ENCODE measurements at places on chromosomes 5 and 9.

DNA sequence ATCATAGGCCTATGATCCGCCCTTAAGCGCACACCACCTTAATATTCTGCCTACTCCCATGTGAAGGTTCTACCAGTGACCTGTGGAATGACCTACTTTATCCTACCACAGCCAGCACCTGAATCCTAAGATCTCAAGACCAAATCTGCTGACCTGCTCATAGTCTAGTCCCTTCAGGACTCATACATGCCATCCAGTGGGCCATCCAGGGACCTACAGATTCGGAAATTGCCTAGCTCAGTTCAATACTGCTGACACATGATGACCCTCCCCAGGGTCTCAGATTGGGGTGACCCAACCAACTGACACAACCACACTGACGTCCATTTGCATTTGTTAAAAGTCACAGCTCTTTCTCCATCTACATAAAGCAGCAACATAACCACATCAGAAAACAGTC, 443.8 kb upstream of the ST8SIA4 start:
- DNase-seq, result no peak

DNA sequence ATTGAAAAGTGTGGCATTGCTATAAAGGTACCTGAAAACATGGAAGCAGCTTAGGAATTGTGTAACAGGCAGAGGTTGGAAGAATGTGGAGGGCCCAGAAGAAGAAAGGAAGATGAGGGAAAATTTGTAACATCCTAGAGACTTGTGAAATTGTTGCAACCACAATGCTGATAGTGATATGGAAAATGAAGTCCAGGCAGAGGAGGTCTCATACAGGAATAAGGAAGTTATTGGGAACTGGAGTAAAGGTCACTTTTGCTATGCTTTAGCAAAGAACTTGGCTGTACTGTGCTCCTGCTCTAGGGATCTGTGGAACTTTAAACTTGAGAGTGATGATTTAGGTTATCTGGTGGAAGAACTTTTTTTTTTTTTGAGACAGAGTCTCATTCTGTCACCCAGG, 43.5 kb downstream of the PTPDC1 start:
- DNase-seq, result no peak

GRCh38 chr9:89375191-89375760, 57.0 kb downstream of the SECISBP2 start:
- no peak for DNase-seq

- DNase-seq, result no peak
These were observed 393.5 kb downstream of the BRINP1 start for GRCh38 chr9:118975736-118976135.

DNA sequence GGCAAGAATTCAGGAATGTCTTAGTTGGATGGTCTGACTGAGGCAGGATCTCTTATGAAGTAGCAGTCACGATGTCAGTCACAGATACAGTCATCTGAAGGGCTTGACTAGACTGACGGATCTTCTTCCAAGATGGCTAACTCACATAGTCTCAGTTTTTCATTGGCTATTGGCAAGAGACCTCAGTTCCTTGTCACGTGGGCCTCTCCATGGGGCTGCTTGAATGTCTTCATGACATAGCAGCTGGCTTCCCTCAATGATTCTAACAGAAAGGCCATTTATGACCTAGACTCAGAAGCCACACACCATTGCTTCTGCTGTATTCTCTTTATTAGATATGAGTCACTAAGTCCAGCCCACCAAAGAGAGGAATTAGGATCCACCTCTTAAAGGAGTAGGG, 4.7 kb downstream of the APC start:
- DNase-seq, result peak; percentile 89

GRCh38 chr9:26346942-26347477, 545.6 kb downstream of the CAAP1 start:
- DNase-seq, result no peak

- peak; percentile 33 for DNase-seq
These were observed 19.9 kb upstream of the HMHB1 start for GRCh38 chr5:143791848-143792731.

- DNase-seq, result no peak
These were observed 75.1 kb upstream of the AGXT2 start for GRCh38 chr5:35122819-35123218.

DNA sequence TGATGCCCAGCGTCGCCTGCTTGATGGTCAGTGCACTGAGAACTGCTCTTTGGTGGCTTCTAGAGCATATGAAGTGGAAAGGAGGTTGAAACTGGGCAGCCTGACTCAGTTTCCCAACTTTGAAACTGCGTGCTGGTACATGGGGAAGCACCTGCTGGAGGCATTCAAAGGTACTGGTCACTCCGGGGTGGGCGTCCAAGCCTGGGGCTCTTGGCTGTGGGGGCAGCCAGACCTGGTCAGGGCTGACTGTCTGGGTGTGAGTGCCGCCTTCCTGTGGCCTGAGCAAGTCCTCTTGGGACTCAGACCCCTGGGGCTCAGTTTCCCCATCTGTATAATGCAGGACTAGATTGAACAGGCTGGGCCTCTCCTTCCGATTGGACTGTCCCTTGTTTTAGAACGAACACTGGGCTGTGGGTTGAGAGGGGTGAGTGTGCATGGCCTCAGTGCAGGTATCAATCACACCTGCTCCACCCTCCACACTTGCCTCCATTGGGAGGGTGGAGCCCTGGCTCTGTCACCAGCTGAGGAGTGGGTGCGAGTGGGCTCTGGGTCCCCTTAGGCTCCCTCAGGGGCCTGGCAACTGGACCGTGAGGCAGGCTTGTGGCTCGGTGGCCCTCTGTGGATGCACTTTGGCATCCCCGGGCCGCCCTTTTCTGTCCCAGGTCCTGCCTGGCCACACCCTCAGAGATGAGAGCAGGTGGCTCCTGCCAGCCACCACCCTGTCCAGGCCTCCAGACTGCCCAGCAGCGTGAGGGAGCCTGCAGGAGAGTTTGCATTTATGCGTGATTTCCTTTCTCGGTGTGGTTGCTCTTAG, 80.2 kb downstream of the PHF2 start:
- no peak for DNase-seq

DNA sequence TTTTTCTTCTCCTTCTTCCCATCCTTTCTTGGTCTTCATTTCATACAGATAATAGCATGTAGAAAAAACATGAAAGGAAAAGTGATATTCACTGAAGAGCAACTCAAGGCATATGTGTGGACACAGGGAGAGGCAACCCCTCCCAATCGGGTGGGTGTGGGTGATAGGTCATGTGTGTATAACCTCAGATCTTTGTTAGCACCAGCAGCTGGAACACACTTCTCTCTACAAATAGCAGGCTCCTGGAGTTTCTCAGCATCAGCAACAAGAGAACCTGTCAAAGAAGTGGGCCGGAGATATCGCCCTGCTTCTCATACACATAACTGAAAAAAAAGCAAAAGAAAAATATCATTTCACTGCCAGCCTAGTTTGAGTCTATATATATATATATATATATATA, 426.4 kb downstream of the DTWD2 start:
- DNase-seq, result no peak

DNA sequence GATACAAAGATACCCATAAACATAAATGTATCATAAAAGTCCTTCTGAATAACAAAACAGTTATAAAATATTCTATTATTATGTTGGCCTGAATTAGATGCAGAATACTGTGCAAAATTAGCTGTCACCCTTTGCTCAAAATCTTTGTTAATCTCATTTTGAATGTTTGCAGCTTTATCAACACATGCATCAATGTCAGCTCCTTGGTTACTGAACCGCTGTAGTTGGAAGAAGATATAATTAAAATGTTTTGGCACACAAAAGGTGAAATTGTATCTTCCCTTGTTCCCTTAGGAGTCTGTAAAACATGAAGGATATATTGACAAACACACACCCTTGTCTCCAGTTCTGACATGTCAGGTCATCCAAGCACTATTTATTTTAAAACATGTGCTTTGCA, 146.3 kb upstream of the POU5F2 start:
- DNase-seq, result no peak

GRCh38 chr5:179310439-179311090, 34.7 kb downstream of the ADAMTS2 start:
- no peak for DNase-seq

GRCh38 chr9:122065923-122066629, 27.0 kb downstream of the TTLL11 start:
- no peak for DNase-seq

DNA sequence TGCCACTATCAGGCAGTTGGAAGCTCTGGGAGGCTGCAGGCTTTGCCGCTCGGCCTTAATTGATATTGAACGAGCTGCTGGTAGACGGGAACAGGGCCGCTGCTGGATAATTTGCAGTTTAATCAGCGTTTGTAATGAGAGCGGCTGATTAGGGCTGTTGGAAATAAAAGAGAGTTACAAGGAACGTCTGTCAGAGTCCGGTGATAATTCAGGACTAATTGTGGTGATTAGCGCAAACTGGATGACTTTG, 68.2 kb upstream of the TBCA start:
- DNase-seq, result no peak

GRCh38 chr5:40842351-40842750, 1.2 kb downstream of the CARD6 start:
- no peak for DNase-seq

GRCh38 chr9:23541976-23542375, 284.1 kb downstream of the ELAVL2 start:
- DNase-seq, result no peak

DNA sequence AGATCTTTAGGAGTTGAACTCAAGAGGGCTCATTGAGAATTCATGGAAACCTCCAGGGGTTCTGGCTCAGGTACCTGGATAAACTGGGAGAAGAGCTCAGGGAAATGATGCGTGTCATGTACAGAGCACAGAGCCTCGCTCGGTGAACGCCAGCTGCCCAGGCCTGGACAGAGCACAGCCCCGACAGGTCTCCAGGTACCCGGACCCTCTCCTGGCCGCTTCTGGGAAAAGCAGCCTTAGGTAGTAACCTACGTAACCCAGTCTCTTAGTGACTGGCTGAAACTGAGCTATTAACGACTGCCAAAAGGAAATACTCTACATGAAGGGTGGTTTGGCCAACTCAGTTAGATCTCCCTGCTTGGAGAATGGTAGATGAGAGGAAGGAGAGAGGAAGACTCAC, 157.4 kb downstream of the TTLL11 start:
- DNase-seq, result no peak

DNA sequence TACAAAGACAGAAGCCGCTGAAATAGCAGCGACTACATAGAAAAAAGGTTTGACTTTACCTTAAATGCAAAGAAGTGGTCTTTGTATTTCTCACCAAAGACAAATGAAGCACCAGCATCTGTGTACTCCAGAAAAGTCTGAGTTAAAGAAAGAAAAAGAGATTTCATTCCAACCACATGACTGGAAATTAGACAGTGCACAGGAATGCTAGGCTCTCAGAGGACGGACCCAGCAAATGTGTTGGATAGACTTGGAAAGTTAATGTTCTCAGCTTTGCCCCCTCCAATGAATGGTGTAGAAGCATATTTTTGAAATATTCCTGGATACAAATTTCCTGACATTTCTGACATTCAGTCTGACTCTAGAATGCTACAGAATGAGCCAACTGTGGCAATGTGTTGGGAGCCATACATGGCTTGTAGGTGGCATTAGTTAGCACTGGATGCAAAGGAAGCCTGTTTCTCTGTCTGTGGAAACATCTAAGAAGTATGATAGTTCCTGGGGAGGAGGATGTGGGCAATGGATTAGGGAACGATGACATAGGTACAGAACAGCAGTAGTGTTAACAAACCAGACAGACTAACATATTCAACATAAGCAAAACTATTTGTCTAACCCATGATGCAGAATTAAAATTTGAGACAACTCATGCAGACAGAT, 43.3 kb downstream of the SLC28A3 start:
- DNase-seq, result no peak

- DNase-seq, result no peak
These were observed 125.3 kb upstream of the ABCA1 start for GRCh38 chr9:105053209-105053652.

DNA sequence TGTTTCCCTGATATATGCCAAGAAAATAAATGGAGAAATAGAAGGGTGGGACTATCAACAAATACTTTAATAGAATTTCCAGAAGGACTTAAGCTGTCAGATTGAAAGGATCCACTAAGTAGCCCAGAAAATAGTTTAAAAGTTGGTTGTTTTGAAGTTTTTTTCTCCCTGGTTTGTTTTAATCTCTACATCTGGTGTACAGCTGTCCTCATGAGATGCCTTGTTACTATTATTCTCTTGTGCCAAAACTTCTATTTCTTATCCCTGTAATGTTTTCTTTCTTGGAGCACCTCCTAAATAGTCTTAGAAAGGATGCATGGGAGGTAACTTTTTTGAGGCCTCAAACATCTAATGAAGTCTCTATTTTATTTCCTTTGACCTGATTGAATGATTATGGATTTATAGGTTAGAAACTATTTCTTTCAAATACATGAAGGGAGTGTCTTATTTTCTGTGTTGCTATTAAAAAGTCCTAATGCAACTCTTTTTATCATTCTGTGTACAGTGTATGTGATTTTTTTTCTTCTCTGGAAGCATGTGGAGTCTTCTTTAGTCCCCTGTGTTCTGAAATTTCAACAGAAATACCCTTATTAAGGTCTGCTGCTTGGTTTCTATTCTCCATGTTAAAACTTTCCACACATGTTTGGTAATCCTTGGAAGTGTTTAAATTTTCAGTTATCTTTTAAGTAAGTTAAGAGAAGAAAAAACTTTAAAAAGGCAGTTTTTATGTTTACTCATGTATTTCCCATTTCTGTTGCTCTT, 140.0 kb upstream of the CDKN2B start:
- no peak for DNase-seq

- no peak for DNase-seq
These were observed 35.0 kb upstream of the UNC5A start for GRCh38 chr5:176775409-176775808.

DNA sequence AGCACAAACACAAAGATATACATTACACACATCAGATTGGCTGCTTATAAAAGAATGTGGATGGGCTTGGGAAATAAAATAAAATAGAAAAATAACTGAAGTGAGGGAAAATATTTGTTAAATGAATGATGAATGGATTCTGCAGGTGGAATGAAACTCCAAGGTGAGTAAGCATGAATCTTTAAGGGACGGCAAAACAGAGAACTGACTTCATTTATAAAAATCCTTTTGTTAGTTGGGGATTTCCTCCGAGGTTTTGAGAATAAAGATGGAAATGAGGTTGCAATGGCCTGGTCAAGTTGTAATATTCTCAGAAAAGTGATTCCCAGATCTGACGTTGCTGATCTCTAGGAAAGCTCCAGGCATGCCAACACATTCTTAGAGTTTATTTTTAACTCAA, 20.9 kb upstream of the SEMA6A start:
- no peak for DNase-seq

- no peak for DNase-seq
These were observed 141.0 kb downstream of the MEF2C start for GRCh38 chr5:88741964-88742363.

DNA sequence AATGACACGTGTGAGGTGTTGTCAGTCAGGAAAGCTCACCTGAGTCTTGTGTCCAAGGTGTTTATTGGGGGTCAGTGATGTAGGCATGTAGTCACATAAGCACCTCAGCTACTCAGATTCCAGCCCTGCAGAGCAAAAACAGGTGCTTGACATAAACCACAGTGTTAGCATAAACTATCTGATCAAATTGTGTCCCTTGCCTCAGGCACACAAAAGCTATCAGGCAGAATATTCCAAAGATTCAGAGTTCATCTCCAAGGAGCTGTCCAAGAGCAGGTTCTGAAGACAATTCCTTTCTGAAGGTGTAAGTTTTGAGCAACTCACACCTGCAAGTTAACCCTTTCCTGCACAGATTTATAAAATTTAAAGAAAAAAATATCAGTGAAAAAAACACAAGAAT, 102.2 kb upstream of the ITGA1 start:
- no peak for DNase-seq

- no peak for DNase-seq
These were observed 145.9 kb downstream of the YIPF5 start for GRCh38 chr5:144024545-144024944.
